Chondrocyte (in vitro differentiated cells): ENCODE measurements at places on chromosomes 11 and 22. TPM values are rescaled to one million over a fixed set of nuclear protein-coding genes. Genes with fewer than 3 reads are reported as not detected.

DNA sequence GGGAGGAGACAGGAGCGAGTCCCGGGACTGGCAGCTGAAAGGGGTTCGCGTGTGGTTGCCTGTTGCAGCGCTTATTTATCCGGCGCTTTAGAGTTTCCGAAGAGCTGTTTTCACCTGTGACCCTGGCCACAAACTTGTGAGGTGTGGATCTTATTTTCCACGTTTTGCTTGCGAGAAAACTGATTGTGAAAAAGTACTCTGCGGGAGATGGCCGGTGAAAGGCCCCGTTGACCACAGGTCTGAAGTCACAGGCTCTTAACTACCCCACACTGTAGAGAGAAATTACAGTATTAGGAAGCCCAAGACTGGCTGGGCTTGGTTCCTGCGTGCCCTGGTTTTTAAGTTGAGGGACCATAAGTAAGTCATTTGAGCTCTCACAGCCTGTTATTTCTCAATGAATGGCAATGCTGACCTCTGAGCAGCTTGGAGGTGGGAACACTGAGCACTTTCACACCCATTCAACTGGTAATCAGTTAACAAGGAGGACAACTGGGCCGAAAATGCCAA lies 379 bp upstream of the RAB38 start:
- H3K27ac ChIP-seq, result no peak overlapping the region
- peaks cover 10% of the 10 kb centered on the region for H3K4me1 ChIP-seq
- peak overlapping the region; percentile 60 for H3K4me3 ChIP-seq

DNA sequence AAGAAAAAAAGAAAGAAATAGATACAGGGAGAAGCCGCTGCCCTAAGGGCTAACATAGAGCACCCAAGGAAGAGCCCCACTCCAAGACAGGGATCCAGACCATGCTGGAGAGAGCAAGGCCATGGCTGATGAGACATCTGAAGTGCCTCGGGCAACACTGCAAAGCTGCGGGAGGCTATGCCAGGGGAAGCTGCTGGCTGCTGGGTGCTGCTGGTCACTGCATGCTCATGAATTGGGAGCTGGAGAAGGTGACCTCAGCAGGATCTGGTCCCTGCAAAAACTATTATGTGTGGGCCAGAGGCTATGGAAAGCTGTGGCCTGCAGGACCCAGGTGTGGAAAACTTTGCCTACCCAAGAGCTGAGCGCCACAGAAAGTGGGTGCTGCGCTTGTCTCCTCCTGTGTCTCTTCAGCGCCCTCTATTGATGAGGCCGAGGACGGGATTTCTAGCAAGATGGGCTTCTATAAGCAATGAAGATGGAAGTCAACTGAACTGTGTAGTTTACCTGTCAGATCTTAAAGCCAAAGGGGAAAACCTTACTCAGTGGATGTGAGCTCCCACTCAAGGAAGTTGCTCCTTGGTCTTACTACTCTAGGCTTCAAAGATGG lies 17.3 kb upstream of the SLC29A2 start:
- H3K4me3 ChIP-seq, result no peak overlapping the region
- peaks cover 5% of the 10 kb centered on the region for H3K4me1 ChIP-seq
- no peak for DNase-seq
- peaks cover 5% of the 10 kb centered on the region for H3K27me3 ChIP-seq

- DNase-seq, result no peak
- H3K4me1 ChIP-seq, result peaks cover 13% of the 10 kb centered on the region
- H3K27ac ChIP-seq, result no peak overlapping the region
- peaks cover 37% of the 10 kb centered on the region for H3K27me3 ChIP-seq
- no peaks in the 10 kb centered on the region for H3K36me3 ChIP-seq
Measured at GRCh38 chr11:112537026-112537425, 276.4 kb upstream of the PLET1 start.

DNA sequence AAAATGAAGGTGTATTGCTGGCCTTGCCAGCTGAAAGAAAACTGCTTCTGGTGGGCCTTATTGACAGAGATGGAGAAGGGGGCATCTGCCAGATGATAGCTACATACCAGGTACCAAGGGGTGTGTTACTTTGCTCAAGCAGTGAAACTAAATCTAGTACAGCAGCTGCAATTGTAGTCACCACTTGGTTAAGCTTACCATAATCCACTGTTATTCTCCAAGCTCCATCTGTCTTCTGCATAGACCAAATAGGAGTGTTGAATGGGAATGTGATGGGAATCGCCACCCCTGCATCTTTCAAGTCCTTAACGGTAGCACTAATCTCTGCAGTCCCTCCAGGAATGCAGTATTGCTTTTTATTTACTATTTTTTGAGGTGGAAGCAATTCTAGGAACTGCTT lies 45.8 kb upstream of the LIN7C start:
- no peaks in the 10 kb centered on the region for H3K27me3 ChIP-seq
- DNase-seq, result no peak
- H3K27ac ChIP-seq, result no peak overlapping the region
- no peaks in the 10 kb centered on the region for H3K4me1 ChIP-seq

Gene MOV10L1
- 0.51 to 1.1 TPM (median 1.1 TPM) in 3 replicates for total RNA-seq
